CD4-positive, alpha-beta T cell treated with Interleukin-15 for 4 hours (primary cell): ENCODE measurements at places on chromosomes 1 and 21.

- no peak for DNase-seq
Observed at GRCh38 chr21:27371975-27372331, 405.1 kb upstream of the ADAMTS5 start.

DNA sequence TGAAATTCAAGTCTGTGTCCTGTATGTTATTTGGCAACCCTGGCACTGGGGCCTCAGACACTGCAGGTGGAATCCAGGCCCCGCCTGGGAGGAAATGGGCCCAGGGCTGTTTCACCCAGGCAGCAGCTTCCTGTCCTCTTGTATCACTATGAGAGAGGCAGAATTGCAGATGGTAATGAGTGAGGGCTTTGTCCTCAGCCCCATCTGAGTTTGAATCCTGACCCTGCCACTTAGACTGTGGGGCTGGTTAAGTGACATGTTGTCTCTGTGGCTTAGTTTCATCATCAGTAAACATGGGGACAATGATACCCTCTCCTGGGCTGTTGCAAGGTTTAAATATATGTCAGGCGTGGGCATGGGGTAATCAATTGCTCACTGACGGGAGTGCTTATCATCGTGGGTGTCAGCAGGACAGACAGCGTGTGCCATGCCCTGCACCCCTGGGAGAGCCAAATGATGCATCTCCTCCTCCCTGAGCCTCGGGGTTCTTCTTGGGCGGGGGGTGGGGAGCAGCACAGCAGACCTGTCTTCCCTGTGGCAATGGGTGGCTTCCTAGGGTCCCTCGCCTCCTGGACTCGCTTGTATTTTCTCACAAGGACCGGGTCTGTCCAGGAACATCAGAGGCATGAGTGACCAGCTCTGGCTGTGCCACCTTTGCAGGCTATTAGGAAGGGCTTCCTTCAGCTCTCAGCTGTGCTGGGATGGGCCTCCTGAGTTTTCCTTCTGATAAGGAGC is 42.1 kb downstream of the ARHGEF10L start:
- DNase-seq = no peak

DNA sequence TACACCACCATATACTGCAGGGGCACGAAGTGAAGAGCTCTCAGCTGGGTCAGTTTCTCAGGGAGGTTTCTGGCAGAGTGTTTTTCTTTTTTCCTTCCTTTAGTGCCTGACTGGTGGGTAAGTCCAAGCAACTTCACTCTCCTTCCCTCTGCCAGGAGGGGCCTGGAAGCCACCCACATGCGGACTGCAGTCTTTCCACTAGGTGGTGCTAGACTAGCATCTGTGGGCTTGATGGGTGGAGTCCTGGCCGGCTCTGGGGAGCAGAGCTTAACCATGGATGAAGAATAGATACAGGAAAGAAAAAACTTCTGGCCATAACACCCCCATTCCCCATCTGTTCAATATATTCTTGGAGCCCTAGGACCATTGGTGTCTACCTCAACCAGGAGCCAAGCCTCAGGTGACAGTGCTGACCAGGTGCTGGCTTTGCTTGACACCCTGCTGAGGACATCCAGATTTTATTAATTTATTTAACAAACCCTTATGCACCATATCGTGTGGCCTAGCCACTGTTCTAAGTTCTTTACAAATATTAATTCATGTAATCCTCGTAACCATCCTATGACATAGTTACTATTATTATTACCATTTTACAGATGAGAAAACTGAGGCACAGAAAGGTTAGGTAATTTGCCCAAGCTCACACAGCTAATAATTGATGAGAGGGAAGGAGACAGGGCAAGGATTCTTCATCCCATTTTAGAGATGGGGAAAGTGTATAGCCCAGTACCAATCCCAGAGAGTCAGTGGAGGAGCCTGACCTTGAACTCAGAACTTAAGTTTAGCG is 126.7 kb upstream of the CSF3R start:
- DNase-seq = peak; percentile 25

DNA sequence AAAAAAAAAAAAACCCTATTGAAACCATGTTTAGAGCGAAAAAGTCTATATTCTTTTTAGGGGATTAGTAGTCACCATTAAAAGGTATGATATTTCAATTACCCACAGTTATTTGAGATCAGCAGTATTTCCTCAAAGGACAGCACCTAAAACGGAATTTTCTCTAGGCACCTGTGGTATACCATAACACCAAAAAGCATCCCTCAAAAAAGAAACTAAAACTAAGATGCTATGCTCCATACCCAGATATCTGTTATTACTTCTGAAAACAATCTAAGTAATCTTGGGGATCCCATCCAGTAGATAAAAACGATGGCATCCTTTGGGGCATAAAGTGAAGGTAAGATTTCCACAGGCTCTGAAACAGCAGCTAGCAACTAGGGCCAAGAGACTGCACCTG is 89.0 kb downstream of the RERE start:
- no peak for DNase-seq

DNA sequence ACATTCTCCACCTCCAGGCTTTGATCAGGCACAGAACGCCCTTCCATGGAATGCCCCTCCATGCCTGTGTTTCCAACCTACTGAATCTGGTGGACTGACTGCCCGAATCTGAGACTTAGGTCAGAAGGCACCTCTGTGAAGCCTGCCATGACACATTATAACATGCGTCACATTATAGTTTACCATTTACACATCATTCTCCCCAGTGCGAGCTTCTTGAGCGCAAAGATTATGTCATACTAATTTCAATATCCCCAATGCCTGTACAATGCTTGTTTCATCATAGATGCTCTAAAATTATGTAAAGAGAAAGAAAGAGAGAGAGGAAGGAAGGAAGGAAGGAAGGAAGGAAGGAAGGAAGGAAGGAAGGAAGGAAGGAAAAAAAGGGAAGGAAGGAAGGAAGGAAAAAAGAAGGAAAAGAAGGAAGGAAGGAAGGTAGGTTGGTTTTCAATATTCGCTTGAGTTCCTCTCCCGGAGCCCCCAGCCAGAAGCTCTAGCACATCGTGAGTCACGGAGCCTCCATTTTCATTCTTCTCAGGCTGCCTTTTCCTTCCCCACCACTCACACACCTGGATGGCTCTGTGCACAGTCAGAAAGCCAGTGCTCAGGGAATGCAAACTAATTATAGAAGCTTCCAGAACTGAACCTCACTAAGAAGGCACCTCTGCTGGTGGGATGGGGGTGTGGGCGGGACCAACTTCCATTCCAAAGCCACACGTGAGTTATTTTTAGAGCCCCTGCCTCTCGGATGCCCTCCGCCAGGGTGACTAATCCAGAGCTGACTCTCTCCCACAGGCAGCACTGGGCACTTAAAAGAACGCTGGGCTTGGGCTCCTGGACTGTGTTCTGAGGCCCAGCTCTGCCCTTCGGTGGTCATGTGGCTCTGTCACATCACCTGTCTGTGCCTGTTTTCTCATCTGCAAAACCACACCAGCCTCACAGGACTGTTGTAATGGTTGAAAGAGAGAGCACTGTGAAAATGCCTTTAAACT is 27.4 kb downstream of the LAMB3 start:
- DNase-seq = no peak

DNA sequence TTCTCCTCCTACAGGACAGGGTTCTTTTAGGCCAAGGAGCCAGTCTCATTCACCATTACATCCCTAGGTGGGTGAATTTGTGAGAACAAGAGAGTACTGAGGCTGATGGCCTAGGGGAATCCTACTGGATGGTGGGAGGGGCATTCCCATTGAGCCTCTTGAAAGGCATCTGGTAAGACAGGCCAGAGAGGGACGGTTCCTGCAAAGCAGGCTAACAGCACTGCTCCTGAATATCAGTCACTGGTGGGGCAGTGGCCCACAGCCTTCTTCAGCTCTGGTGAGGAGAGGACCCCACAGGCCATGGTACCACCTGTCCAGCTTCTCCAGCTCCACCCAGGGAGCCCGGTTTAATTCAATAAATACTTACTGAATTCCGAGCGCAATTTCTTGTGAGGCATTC is 125.9 kb upstream of the EDN2 start:
- DNase-seq = no peak

DNA sequence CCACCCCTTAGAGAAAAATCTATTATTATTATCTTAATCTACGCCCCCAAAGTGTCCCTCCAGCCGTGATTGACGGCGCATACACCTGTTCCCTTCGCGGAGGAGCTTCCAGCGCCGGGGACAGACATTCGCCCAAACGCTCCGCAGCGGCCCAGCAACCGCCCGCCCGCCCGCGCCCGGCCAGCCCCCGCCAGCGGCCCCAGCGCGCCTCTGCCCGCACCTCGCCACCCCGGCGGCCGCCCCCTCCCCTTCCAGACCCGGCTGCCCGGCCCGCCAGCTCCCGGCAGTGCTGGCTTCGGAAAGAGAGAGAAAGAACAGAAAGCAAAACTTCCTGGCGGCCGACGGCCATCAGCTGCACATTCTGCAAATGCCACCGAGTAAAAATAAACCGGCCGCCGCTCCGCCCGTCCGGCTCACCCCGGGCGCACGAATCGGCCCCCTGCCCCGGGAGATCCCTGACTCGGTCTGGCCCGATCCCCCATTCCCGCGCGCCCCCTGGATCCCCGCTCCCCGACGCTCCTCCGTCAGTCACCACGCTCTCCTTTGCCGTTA is 1.6 kb downstream of the CASZ1 start:
- no peak for DNase-seq

DNA sequence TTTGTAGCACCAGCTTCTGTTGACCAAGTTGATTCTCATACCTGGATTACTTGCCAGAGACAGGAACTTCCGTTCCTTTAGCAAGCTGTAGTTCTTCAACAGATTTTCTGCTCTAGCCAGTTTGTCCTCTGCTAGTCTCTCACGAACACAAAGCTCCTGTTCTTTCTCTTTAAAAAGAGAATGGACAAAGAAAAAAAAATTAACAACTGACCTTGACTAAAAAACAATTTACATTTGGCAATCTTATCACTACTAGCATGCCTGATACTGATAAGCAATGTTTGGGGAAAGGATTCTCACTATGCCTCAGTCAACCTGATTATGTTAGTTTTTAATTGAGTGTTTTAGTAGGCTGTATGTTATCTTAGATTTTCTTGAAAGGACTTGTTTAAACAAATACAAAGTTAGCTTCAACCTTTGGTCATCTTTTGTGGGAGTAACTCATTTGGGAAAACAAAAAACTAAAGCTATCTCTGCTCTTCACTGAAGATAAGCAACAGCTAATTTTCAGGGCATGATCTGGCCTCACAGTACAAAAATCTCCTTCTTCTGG is 8.3 kb downstream of the NEK2 start:
- no peak for DNase-seq

GRCh38 chr1:12185036-12185917 is 18.5 kb downstream of the TNFRSF1B start:
- DNase-seq = no peak

DNA sequence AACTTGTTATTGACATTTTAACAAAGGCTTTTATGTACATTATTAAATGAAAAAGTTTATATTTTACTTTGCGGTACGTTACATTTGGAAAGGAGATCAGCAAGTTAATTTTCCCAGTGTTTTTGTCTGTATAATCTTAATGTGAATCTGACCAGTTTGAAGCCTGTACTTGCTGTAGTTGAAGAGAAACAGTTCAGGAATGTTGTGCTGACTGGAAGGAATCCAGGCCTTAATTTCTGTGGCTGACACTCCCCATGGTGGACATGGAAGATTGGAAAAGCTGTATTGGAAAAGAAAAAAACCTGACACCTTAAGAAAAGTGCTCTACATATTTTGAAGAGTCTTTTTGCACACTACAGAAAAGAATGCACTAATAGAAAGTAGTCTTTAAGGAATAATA is 15.5 kb downstream of the LEPR start:
- DNase-seq = no peak

DNA sequence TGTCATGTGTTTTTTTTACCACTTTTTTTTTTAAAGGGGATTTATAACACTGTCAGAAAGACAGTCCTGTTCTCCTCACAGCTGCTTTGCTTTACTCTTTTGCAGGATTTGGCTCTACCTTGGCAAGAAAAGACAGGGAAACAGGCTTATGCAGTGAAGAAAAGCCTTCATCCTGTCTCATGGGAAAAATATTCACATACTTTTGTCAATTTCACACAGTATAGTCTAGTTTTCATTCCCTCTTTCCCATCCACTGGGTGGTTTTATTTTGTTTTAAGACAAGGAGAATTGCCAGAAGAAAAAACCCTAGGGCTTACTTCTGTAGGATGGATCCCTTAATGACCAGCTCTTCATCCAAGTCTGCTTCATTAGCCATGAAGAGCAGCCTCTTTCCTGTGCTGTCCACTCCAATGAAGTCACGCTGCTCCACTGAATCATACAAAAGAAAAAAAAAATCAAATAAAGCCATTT is 60.0 kb downstream of the EIF2B3 start:
- DNase-seq = no peak

DNA sequence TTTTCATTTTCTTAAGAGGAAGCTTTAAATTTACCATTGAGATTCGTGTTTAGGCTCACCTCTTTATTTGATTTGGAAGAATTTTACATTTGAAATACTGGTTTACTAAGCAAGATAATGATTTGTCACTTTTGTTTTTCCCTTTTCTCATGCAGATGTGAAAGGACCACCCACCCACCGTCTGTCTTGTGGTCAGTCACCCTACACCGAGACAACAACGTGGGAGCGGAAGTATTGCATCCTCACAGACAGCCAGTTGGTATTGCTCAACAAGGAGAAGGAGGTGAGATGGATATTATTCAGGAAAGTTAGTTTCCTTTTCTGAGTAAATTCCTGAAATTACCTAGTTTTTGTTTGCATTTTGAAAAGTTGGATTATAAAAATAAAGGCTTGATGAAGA is 189.5 kb downstream of the RASAL2 start:
- DNase-seq = no peak

GRCh38 chr1:19400192-19400611 is 85.1 kb downstream of the CAPZB start:
- no peak for DNase-seq

- no peak for DNase-seq
Observed at GRCh38 chr1:200674838-200675587, 5.3 kb upstream of the DDX59 start.

- DNase-seq = no peak
Observed at GRCh38 chr1:222195857-222196256, 352.0 kb downstream of the HHIPL2 start.

- no peak for DNase-seq
Observed at GRCh38 chr1:114216431-114217173, 62.9 kb upstream of the SYT6 start.

DNA sequence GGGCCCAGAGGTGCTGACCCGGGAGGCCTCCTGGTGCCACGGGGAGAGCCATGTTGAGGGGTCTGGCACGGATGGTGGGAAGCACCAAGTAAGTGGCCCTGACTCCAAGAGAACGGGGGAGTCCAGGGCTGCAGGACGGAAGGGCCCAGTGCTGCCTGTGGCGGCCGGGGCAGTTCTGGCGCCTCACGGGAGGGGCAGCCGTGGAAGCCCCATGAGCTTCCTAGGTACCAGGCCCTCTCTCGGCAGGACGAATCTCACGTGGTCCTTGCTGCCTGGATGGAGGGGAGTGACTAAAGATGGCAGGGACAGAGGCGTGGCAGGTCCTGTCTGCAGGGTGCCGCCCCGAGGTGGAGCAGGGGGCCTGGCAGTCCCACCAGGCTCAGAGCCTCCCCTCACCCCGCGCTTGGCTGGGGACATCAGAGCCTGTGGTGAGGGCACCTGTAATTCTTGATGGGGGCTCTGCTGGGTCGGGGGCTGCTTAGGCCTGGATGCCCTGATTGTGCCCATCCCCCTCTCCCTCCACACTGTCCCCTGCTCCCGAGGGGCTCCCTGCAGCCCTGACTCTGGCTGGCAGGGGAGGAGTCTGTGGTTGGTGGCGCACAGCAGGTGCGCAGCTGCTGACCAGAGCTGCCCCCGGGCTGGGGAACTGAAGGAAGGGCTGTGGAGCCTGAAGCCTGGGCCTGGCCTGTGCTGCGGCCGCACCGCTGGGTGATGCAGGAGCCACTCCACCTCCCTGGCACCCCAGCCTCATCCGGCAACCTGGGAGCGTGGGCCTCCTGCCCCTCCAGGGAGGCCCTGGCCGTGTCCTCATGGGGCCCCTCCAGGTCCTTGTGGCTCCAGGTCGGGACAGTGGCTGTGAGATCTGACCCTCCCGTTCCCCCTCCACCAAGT is 31.4 kb downstream of the POFUT2 start:
- no peak for DNase-seq
